ENCODE measurements at places on chromosomes 6 and 20.

DNA sequence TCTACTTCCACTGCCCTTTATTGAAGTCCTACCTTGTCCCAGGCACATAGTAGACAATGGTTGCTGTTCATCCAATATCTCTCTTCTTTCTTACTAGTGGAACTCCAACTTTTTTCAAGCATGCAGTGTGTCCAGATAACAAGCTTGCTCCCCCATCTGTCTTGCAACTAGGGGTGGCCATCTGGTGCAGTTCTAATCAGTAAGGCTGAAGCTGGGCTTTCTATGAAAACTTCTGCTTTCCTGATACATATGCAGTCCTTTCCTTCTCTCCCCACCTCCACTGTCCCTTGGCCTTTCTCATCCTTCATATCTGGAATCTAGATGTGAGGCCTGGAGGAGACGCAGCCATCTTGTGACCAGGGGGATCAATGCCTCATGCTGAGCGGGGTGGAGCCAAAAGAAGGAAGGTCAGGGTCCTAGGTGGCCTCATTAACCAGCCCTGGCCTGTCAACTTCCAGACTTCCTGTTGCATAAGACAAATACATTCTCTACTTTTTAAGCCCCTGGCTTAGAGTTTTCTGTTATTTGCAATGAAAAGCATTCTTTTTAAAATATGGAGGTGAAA, 59.6 kb upstream of the ZFP64 start:
- DNase-seq: no peak

GRCh38 chr20:38962928-38963401, 821 bp downstream of the DHX35 start:
- DNase-seq: no peak

GRCh38 chr6:154356690-154357089, at the start of gene IPCEF1:
Gene IPCEF1, minus strand, starts transcription at chr6:154356803. Its CDS starts 90,856 bp downstream, at chr6:154265947.
- no peak for DNase-seq

- DNase-seq: no peak
These were observed 118.9 kb downstream of the PACRG start for GRCh38 chr6:162846723-162847122.

GRCh38 chr6:167745670-167746389, 80.9 kb upstream of the AFDN start:
- DNase-seq: no peak

All from T-helper 17 cell (primary cell).